Activated naive CD4-positive, alpha-beta T cell treated with anti-CD3 and anti-CD28 coated beads, Interleukin-2, amount 10 ng/mL, durations not matched to agents 7 days and 5 days (primary cell): ENCODE measurements at places on chromosomes 12 and 14.

GRCh38 chr14:69317102-69317755 lies 57.3 kb downstream of the GALNT16 start:
- no peak for DNase-seq

- DNase-seq = no peak
These were observed 41.6 kb downstream of the RNF34 start for GRCh38 chr12:121441555-121441954.

DNA sequence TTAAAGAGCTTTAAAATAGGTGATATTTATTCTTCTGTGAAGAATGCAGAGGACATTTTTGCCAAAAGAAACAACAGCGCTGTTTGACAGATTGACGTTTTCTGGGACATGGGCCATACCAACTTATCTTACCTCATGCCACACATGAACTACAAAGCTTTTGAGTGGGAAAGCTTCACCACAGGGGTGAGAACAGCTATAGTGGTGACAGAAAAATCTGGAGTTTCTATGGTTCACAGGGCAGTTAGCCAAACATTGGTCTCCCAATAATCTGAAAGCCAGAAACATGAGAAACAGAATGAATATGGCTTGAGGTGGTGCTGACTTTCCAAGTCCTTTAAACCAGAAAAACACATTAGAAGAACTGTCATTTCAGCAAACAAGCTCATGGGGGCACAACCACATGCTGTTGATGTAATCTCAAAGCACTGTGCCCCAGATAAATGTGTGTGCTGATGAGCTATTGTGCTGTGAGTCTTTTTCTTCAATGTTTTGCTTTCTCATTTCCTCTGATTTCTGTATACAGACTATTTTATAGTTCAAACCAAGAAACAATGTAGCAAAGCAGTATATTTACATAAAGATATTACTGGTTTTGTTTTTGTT lies 905.4 kb downstream of the SLC16A7 start:
- DNase-seq = no peak

DNA sequence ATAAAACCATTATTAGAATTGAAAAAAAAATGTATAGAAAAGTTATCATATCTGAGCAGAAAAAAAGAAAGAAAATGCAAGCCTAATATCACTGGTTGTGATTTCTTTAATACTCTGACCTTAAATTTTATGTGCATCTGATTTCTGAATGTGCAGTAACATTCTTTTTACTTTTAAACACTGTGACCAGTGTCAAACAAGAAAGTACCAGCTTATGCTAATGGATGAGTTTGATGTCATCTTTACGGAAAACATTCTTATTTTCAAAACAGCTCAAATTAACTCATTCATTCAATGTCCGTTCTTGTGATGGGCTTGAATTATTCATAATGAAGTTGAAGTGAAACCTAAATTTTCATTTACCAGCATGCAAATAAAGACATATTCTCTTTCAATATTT lies at the start of gene TAS2R50:
Gene TAS2R50 (minus strand): TSS at position 101 of the 400 bp plus-strand sequence. CDS start 52 bp downstream, at position 49.
- DNase-seq = no peak

GRCh38 chr12:19517583-19517982 lies 78.3 kb downstream of the AEBP2 start:
- DNase-seq = no peak

GRCh38 chr12:89674326-89674942 lies 34.2 kb downstream of the ATP2B1 start:
- no peak for DNase-seq
